ENCODE measurements at places on chromosomes 7 and 10.

DNA sequence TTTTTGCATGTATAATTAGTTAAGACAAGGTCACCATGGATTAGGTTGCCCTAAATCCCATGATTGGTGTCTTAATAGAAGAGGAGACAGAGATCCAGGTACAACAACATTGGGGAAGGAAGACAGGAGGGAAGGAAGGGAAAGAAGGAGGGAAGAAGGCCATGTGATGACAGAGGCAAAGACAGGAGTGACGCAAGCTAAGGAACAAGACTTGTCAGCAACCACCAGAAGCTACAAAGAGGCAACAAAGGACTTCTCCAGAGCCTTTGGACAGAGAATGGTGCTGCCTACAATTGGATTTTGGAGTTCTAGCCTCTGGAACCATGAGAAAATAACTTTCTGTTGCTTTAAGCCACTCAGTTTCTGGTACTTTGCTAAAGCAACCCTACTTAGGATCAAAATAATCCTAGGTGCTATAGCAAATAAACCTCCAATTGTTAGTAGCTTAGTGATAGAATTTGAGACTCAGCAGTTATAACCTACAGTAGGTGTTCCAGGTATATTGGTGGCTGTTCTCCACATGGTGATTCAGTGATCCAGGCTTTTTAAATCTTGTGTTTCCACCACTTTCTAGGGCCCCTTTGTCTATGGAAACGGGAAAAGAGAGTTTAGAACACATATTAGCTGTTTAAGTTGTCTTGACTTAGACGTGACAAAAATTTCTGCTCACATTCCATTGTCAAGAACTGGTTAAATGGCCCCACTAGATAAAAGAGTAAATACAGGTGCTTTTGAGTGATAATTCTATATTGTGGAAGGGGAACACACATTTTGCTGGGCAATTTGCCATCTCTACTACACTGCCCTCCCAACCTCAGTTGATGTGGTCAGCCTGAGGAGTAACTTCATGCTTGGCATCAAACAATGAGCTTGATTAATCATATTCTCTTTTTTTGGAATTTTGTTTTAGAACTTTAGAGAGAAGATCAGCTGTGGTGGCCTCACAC lies 70.5 kb upstream of the SP4 start:
- DNase-seq, result no peak

DNA sequence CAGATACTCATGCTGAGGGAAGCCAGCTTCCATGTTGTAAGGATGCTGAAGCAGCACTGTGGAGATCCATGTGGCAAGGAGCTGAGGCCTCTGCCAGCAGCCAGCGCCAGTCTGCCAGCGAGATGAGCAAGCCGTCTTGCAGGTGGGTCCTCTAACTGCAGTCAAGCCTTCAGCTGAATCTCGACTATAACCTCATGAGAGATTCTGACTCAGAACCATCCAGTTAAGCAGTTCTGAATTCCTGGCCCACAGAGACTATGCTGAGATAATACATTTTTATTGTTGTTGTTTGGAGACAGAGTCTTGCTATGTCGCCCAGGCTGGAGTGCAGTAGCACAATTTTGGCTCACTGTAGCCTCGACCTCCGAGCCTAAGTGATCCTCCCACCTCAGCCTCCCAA lies 105.6 kb downstream of the SH3PXD2A start:
- no peak for DNase-seq

GRCh38 chr7:128266529-128266882 lies 25.4 kb downstream of the LEP start:
- no peak for DNase-seq

DNA sequence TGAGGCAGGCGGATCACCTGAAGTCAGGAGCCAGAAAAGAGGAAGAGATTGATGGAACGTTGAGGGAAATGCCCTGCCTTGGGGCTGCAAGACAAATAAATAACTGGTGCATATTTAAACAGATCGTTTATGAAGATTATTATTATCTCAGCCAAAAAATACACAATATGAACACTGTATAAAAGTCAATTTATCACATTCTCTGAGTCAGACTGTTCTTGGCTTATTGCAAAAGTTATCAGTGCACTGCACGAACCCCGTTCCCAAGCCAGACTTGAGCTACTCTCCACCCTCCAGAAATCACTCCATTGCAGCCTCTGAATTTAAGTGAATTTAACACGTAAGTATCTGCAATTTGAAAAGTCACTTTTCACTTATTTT lies 1.6 kb downstream of the DNMBP start:
- DNase-seq, result no peak

- no peak for DNase-seq
Observed at GRCh38 chr7:41769162-41769561, 66.3 kb upstream of the INHBA start.

DNA sequence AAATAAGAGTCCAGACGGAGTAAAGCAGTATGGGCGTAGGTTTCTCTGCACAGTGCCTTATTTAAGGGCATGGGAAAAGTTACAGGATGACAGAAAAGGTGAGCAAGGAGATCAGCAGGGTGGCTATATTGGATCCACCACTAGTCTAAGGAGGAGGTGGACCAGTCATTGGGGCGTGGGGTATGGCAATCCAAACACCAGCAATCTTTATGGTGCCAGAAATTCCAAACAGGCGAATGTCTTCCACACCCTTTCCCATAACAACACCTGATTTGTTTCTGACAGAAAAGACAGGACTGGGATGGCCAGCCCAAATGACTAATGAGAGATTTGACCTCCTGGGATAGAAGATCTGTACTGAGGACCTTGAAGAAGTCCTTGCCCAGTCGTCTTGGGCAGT lies 181.8 kb upstream of the MBL2 start:
- DNase-seq, result no peak

DNA sequence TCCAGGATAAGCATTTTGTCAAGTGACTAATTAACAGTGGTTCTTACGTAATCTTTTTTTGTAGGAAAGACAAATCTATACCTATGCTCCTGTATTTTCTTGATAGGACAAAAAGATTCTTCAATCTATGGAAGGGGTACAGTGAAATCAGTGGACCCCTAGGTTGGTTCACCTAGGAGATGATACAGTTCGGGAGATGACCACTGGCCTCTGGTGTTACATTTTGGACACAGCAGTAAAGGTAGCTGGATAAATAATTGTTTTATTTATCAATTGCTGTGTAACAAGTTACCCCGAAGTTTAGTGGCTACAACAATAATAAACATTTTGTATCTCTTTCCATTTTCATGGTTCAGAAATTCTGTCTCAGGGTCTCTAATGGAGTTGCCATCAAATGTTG lies 288.2 kb upstream of the MAGI2 start:
- no peak for DNase-seq

- no peak for DNase-seq
Observed at GRCh38 chr7:70571403-70571934, 560.5 kb upstream of the GALNT17 start.

- DNase-seq, result no peak
Observed at GRCh38 chr7:130988443-130988842, 254.4 kb upstream of the KLF14 start.

DNA sequence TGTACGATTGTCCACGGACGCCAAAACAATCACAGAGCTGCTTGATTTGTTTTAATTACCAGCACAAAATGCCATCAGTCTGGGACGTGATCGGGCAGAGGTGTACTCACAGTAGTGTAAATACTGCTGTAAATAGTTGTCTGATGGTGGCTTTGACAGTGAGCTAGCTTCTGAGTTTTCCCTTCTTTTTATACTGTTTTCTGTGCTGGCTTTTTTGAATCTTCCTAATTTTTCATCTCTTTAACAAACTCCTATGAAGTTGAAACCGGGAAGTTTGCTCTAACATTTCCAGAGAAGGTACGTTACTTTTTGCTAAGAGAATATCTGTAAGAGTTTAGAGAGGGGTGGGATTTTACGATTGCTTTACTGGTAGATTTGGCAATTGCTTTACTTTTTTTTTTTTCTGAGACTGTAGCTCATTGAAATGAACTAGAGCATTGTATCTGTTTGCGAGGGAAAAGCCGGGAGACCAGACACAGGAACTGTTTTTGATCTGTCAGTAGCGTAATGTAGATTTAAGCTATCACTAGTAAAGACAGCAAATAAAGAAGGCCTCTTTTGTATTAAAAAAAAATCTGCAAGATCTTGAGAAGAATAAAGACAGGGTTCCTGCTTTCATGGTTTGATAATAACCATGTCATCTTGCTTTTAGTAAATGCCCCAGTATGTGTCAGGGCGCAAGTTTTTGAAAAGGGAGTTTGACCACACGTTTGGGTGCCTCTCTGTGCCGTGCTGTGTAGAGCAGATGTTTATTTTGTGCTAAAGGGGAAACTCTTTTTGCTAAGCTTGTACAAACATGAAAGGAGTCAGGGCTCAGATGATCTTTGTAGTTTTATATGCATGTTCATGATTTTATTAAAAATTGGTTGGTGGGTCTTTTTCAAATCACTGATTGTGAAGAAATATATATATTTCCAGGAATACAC lies 712 bp downstream of the FOXP2 start:
- DNase-seq, result no peak

DNA sequence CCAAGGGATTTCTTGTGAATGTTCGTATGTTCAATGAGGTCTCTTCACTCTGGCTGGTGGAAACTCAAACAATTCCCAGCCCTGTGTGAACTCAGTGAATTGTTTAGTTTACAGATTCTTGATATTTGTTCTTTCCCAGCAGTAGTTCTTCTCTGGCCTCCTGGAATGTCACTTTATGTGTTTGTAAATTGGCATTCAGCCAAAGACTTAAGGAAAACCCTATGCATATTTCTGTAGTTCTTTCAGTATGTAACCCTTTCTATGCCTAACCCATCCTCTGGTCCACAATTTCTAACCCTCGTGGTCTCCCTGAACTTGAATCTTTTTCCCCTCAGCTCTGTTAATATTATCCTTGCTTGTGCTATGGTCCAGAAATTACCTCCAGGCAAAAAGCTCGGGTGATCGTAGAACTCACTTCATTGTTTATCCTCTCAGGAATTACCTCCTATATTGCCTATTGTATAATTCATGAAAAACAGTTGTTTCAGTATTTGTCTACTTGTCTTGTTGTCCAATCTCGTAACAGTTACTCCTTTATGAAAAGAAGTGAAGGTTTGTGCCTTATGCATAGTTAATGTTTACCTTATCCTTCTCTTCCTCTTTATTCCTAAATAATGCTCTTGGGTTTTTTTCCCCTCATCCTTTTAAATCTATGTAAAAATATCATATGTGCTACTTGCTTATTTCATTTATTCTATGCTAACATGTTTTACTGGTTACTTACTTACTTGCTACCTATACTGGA lies 23.7 kb upstream of the AGR3 start:
- DNase-seq, result no peak

- no peak for DNase-seq
Observed at GRCh38 chr7:36407636-36408550, 18.2 kb downstream of the ANLN start.

DNA sequence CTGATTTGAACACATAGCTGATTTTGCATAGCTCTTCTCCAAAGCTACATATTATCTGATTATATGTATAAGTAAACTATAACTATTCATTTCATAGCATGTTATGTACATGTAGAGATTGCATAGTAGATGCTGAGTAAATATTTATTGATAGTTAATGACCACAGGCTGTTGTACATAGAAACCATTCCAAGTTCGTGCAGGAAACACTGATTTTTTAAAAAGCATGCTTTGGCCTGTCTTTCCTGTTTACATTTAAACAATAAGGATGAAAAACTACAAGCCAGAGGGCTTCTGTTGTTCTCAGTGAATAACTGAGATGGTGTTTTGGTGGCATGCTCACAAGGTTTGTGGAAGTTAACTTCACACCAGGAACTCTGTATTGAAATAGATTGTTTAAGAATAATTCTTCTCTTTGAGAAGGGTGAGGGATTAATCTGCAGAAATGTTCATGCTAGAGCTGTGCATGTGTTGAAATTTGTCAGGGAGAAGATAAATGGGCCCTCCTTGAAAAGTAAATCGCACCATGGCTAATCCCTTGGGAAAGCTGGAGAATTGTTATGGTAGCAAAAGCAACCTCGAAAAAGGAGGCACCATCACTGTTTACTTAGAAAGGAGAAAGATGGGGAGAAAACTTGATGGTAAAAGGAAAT lies 120.2 kb upstream of the SP8 start:
- DNase-seq, result no peak

DNA sequence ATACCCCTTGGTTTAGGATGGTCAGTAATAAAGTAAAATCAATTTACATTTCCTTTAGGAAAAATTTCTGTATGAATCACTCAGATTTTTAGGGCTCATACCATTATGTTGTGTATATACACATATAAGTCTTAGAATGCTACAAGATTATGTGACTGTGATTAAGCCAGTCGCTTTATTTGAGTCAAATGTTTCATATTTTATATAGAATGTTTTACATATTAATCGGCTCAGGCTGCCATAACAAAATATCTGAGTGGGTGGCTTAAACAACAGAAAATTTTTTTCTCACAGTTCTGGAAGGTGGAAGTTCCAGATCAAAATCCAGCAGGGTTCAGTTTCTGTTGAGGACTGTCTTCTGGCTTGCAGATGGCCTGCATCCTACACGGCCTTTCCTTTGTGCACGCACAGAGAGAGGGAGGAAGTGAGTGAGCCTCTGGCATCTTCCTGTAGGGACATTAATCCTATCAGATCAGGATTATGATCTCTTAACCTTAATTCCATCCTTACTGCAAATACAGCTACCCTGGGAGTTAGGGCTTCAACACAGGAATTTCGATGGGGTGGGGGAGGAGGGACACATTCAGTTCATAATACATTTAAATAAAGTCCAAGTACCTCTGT lies 198.0 kb downstream of the PHF14 start:
- no peak for DNase-seq

GRCh38 chr10:34862892-34863291 lies 47.8 kb upstream of the PARD3 start:
- DNase-seq, result no peak

DNA sequence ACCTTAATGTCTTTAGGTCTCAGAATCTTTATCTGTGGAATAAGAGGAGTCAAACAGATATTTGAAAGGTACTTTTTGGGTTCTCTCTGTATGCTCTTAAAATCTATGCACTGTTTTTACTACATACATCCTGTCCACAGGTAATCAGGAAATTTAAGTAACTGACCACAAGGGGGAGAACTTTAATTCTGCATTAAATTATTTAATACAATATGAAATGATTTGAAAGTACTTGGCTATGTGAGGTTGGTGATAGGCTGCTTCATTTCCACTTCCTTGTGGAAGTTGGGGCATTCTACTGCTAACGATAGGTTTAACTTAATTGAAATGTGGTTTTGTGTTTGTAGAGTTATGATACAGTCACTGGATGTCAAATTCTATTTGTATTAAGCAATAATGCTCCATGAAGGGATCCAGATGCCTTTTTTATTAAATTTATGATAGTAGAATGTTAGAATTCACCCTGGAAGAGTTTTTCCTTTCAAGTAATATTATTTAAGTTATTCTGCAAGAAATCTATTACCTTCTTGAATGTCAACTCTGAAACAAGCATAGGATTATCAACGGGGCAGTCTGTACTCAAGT lies 6.0 kb downstream of the TEX47 start:
- peak; percentile 7 for DNase-seq

GRCh38 chr7:15378494-15379145 lies 183.2 kb downstream of the AGMO start:
- DNase-seq, result no peak

- DNase-seq, result no peak
Observed at GRCh38 chr7:70104243-70104642, 506.0 kb downstream of the AUTS2 start.
